ENCODE measurements at places on chromosomes 5 and 9. TPM values are rescaled to one million over a fixed set of nuclear protein-coding genes. Genes with fewer than 3 reads are reported as not detected.

GRCh38 chr9:133238272-133238850 is 29.3 kb upstream of the OBP2B start:
- DNase-seq = peak; percentile 63

DNA sequence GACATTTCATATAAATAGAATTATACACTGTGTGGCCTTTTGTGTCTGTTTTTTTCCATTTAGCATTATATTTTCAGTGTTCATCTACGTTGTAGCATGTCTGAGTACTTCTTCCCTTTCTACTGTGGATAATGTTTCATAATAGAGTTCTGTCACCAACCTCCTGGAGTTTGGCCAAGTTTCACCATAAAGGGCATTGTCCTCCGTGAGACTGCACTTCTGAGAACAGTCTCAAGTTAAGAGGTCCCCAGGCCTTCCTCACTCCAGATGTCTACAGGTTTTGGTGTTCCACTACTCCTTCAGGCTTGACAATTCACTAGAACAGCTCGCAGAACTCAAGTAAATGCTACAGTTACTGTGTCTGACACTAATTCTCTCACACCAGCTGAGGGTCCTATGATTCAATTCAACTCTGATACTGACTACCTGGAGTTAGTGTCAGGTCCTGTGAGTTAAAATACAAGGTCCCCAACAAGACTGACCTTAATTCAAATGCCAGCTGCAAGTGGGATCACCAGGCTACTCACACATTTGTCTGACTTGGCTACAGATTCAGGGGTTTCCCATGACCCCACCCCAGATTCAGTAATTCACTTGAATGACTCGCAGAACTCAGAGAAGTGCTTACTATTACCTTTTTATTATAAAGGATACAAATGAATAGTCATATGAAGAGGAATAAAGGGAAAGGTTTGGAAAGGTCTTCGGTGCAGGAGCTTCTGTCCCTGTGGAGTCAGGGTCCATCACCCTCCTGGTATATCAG is 31.1 kb downstream of the SLC35A4 start:
- DNase-seq = no peak

Gene SCGB3A1
- total RNA-seq = not detected

Gene GABRA1
- not detected for total RNA-seq

Gene ADAMTS16
- not detected for total RNA-seq
